Astrocyte of the hippocampus (primary cell): ENCODE measurements at places on chromosomes 3 and 15.

GRCh38 chr3:64097920-64098319, 74.6 kb upstream of the PSMD6 start:
- DNase-seq: no peak

- peak; percentile 0 for DNase-seq
Observed at GRCh38 chr15:100718075-100718980, 115.9 kb downstream of the ASB7 start.

- no peak for DNase-seq
Observed at GRCh38 chr3:158649791-158650190, 5.5 kb downstream of the GFM1 start.

DNA sequence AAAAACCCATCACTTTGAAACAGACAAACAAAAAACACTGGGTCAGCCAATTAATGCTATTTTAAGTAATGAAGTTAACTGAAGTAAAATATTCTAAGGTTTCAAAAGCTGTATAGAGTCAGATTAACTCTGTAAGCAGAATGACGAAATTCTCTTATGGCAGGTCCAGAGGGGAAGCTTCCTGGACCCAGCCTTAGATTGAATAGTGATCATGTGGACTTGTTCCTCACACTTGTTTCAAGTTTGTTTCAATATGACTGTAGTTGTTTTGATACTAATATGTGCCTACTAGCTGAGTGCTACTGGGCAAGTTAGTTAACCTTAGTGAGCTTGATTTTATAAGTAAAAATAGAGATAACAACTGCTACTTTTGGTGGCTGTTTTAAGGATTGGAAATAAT, 32.6 kb downstream of the PLS1 start:
- no peak for DNase-seq

GRCh38 chr3:186825294-186825821, 17.2 kb upstream of the ADIPOQ start:
- DNase-seq: peak; percentile 84

DNA sequence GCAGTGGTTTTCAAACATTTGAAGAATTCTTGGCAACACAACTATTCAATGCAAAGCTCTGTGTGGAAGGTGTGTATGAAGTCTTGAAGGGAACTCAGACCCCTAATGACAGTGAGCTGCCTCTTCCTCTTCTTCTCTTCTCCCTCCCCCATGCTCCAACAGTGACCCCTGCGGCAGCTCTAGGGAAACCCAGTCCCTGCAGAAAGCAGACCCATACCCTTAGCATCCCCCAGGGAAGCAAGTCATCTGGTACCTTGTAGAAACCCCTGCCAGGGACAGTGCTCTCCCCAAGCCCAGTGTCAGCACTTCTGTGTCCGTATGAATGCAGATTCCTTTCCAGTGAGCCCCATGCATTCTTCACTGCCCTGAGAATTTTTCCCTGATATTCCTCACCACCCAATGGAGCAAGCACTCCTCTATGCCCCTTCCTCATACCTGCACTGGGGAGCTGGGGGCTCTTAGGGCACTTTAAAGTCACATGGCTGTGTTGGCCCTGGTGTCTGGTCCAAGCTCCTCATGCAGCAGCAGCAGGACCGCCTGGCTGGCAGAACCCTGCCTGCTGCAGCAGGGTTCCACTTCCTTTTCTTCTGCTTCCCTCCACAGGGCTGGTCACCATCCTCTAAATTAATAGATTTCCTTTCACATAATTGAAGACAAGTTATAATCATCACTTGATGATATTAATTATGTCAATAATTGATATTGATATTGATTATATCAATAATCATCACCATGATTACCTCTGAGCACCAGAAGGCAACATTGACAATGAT, 442.5 kb downstream of the EPHB1 start:
- no peak for DNase-seq

- DNase-seq: no peak
Observed at GRCh38 chr3:12443781-12444522, 40.3 kb upstream of the TSEN2 start.

DNA sequence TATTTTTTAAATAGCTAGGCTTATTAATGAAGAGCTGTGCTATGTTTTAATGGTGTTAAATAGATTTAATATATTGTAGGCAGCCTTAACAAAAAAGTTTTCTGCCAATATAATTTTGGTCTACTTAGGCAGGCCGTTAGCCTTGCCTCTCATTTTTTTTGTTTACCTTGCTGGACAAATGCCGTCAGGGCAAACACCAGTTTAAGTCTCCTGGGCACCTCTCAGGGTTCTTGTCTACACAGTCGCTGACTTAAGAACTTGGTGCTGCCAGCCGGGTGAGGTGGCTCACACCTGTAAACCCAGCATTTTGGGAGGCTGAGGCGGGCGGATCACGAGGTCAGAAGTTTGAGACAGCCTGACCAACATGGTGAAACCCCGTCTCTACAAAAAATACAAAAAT, 153.3 kb downstream of the ULK4 start:
- no peak for DNase-seq

GRCh38 chr3:45604596-45604995, 10.0 kb downstream of the LIMD1 start:
- DNase-seq: no peak

DNA sequence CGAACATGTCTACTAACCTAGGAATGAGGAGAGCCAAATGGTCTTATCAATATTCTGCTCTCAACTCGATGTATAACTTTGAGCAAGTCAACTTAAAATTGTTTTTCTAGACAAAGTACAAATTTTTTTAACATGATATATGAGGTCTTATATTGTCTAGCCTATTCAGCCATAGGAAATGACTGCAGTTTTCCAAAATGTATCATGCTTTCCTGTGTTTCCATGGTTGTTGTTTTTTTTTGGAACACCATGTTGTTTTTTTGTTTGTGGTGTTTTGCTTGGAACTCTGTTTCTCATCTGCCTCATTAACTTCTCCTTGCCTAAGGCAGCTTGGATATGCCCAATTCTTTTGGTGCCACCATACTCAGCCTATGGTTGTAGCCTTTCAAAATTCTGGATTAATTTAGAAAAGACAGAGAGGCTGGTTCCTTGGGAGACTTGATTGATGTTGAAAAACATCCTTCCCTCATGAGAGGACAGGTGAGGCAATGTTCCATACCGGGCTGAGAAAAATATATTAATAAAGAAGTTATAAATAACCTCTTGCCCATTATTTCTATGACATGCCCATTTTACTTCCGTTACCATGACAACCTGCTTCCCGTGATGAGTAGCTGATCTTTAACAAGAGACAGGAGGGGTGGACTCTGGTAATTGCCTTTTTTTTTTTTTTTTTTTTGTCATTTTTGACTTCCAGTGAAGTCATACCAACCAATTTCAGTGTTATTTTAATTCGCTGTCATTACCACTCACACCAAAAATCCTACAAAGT, 687.9 kb upstream of the GRM7 start:
- DNase-seq: peak; percentile 31

DNA sequence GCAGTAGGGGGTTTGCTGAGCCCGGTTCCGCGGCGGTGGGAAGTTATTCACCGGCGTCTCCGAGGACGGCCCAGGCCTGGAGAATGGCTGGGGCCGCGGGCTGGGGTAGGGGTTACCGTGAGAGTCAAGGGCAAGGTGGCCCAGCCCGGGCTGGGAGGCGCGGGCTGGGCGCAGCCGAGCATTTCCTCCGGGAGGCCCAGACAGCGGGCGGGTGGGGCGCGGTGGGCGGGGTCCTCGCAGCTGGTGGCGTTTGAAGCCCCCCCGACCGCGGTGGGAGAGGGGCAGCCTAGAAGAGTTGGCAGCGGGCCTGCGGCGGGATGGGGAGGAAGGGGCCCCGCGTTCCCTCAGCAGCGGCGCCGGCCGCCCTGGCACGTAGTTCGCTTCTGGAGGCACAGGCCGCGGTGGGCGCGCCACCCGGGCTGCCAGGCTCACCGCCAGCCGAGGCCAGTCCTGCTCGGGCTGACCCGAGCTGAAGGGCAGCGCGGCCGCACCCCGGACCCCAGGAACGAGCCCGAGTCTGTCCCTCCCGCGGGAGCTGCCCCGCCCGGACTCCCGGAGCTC, 960 bp upstream of the KLF13 start:
- DNase-seq: no peak

DNA sequence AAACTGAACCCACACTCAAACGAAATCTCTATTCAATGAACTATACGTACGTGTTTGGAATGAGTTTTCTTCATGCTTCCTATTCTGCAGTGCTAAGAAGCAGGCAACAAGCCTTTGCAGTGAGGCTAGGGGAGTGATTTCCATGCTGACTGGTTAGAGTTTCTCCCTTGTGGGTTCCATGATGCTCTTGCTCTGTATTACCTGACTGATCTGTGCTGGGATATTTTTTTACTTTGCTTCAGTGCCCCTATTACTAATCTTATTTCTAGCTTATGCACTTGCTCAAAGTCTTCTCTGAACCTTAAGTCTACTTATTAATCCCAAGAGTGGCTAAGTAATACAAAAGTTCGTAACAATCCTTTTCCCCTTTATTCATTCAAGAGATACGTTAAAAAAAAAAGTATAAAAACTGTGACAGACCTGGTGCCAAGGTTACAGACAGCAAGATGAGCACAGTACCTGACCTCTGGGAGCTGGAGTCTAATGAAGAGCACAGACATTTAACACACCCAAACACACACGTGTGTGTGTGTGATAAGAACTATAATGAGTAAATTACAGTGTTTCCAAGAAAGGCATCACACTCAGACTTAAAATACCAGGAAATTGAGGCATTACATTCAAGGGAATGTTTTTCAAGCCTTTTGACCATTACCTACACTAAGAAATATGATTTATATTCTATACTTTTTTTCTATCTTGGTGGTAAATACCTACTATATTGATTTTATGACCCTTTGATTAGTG, 50.5 kb upstream of the FBN1 start:
- DNase-seq: peak; percentile 35

DNA sequence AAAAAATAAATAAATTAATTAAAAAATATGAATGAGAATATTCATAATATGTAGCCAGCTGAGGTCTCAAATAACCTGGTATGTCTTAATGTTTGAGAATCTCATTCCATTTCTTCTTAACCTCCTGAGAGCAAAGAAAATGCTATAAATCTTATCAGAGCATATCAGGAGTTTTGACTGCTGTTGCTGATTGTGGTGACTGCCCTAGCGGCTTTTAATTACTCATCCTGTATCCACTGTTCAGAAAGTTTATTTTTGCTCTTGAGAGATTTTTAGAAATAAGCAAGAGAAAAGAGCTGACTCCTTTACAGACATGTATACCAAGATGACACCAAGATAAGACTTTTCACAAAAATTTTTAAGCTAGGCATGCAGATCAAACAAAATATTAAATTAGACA, 454.8 kb upstream of the CBLB start:
- DNase-seq: no peak

GRCh38 chr15:89652131-89652530, 3.1 kb downstream of the KIF7 start:
- no peak for DNase-seq

GRCh38 chr15:43966646-43967045, 139.8 kb downstream of the WDR76 start:
- DNase-seq: no peak

DNA sequence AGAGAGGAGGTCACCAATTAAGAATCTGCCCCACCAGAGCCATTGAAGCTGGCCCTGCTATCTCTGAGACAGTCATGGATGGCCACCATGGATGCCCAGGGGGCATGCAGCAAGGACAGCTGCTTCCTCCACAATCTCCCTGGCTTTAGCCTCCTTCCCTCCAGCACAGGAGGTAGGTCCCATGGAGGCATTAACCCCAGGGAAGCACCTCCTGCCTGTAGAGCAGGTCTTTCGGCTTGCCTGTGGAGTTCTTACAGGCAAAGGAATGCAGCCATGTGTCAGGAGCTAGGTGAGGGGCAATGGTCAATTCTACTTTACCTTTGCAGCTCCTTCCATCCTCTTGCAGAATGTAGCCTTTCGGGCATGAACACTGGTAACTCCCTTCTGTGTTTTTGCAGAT, 93.8 kb downstream of the DUT start:
- DNase-seq: no peak

GRCh38 chr3:113741086-113741485, 5.0 kb downstream of the NAA50 start:
- peak; percentile 26 for DNase-seq

DNA sequence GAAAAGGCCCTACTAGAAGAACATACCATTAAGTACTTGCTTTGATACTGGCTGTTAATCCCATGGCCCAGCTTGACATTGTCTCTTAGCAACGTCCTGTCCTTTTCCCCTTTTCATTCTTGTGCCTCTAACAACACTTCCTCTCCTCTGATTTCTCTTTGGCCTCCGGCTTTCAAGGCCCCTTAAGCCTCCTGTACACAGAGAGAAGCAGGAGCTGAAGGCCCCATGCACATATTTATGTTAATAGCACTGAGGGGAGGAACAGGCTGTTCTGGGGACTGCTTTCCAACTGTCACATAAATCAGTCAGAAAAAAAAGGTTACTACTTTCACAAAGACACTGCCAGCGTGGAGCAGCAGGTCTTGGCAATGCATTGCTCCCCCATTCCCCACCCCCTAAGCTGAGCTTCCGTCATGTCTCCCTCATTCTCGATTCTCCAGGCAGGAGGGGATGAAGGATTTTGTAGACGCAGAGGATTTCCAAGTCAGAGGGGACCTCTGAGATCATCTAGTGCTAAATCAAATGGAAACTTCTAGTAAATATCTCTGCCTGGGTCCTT, 257.4 kb upstream of the ADAMTS9 start:
- peak; percentile 61 for DNase-seq

DNA sequence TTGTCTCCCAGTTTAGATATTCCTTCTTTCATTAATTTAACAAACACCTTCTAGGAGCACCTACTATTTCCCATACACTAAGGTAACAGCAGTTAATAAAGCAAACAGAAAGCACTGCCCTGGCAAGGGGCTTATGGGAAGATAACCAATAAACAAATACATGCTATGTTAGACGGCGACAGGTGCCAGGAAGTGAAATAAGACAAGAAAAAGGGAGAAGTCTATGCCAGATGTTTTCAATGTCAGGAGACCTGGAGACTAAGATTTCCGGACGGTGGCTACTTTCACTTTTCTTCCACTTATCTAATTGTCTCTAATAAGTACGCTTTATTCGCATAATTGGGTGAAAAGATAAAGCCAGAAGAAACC, 32.5 kb upstream of the ZNF445 start:
- no peak for DNase-seq

DNA sequence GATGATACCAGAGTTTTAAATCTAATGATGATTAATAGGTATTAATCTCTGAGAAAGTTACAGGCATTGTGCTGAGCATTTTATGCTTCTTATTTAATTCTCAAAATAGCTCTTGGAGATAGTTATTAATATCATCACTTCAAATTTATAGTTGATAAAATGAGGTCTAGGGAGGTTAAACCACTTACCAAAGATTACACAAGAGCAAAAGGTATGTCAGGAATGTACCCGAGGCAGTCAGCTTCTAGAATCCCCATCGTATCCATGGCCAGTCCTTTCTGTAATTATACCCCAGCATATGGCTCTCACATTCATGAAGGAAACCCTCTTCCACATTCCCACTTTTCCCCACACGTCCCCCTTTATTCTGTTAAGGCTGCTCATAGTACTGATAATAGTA, 421.3 kb downstream of the PYDC2 start:
- peak; percentile 57 for DNase-seq

- DNase-seq: no peak
Observed at GRCh38 chr3:28935146-28935545, 345.7 kb upstream of the RBMS3 start.
